ENCODE measurements at places on chromosomes 1 and 21. TPM values are rescaled to one million over a fixed set of nuclear protein-coding genes. Genes with fewer than 3 reads are reported as not detected.

- no peak overlapping the region for H3K4me3 ChIP-seq
- no peak overlapping the region for H3K27ac ChIP-seq
- H3K4me1 ChIP-seq = no peaks in the 10 kb centered on the region
- DNase-seq = no peak
Measured at GRCh38 chr1:98969798-98970490, 34.7 kb downstream of the PLPPR5 start.

GRCh38 chr21:40846103-40846502, 855 bp downstream of the DSCAM start:
- DNase-seq = no peak
- no peaks in the 10 kb centered on the region for H3K36me3 ChIP-seq
- peaks cover 49% of the 10 kb centered on the region for H3K27me3 ChIP-seq
- H3K4me3 ChIP-seq = no peak overlapping the region
- H3K4me1 ChIP-seq = peaks cover 14% of the 10 kb centered on the region

GRCh38 chr1:44842862-44843655, at the start of gene PTCH2:
TSS of gene PTCH2 (minus strand) at chr1:44843253. CDS start at chr1:44842932, 321 bp downstream.
- no peak for DNase-seq
- H3K27me3 ChIP-seq = no peaks in the 10 kb centered on the region
- H3K36me3 ChIP-seq = no peaks in the 10 kb centered on the region
- peak within 1 kb of the TSS; percentile 71 for H3K4me3 ChIP-seq
- H3K4me1 ChIP-seq = peaks cover 7% of the 10 kb centered on the region

GRCh38 chr21:34807881-34808568, 139.2 kb downstream of the CLIC6 start:
- peaks cover 20% of the 10 kb centered on the region for H3K36me3 ChIP-seq
- peak overlapping the region; percentile 41 for H3K4me3 ChIP-seq
- DNase-seq = no peak
- H3K27ac ChIP-seq = peak overlapping the region; percentile 99

GRCh38 chr1:226033582-226033981, 28.9 kb upstream of the H3-3A start:
- H3K27ac ChIP-seq = no peak overlapping the region
- no peak for DNase-seq

- H3K27me3 ChIP-seq = peaks cover 9% of the 10 kb centered on the region
- H3K27ac ChIP-seq = no peak overlapping the region
Measured at GRCh38 chr1:91440847-91441246, 36.2 kb upstream of the HFM1 start.

Gene THEMIS2
- 3.9 TPM for total RNA-seq

- no peak overlapping the region for H3K27ac ChIP-seq
- H3K27me3 ChIP-seq = no peaks in the 10 kb centered on the region
- no peaks in the 10 kb centered on the region for H3K36me3 ChIP-seq
- H3K4me1 ChIP-seq = peaks cover 55% of the 10 kb centered on the region
Measured at GRCh38 chr1:53653631-53654030, 85.3 kb downstream of the GLIS1 start.

Gene RGS8
- 0.17 TPM for total RNA-seq

DNA sequence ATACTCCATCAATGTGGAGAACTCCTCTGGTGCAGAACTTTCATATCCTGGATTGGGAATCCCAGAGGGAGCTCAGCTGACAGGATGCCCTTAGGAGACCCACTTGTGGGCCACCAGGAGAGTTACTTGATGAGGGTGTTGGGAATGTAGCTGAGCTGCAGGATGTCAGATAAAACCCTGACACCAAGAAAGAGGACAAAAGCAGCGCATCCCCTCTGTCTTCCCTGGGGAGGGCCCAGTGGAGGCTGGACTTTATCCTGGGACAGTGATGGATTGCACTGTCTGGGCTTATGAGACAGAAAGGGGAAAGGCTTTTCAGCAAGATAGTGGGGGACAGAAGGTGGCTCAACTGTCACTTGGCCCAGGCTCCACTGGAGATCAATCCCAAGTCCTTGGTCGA, 88.1 kb upstream of the BCAR3 start:
- peaks cover 25% of the 10 kb centered on the region for H3K4me1 ChIP-seq
- DNase-seq = no peak
- no peaks in the 10 kb centered on the region for H3K27me3 ChIP-seq
- H3K27ac ChIP-seq = no peak overlapping the region

DNA sequence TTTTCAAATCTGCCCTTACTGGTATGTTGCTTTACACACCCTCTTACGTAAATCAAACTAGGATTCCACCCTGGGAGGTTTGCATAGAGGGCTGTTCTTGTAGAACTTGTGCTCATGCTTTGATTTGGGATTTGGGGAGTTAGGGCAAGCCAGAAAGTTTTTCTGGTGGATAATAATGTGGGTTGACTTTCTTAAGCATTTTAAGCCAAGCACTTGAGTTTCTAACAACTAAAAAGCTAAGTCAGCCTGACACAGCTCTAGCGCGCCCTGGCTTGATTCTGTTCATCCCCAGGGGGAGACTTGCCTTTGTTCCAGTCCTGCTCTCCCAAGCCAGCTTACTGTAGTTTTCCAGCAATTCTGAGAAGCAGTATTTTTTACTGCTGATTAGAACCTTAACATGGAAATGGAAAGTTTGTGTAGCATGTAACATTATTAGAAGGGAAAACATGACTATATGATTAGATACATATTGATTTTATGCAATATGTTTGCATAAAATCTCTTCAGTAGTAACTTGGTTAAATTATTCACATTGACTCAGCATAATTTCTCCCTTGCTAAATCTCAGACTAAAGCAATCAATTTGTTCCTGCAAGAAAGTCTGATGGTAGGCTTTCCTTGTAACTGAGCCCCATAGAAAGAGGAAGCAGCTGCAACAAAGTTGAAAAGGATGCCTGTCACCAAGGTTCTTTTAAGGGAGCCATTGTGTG, 11.0 kb upstream of the PGD start:
- H3K4me3 ChIP-seq = peak overlapping the region; percentile 28
- H3K4me1 ChIP-seq = peaks cover 13% of the 10 kb centered on the region
- DNase-seq = no peak
- no peaks in the 10 kb centered on the region for H3K27me3 ChIP-seq
- peak overlapping the region; percentile 88 for H3K27ac ChIP-seq
- H3K36me3 ChIP-seq = peaks cover 6% of the 10 kb centered on the region

Gene ZNF593OS
- not detected for total RNA-seq

- H3K36me3 ChIP-seq = no peaks in the 10 kb centered on the region
- H3K27me3 ChIP-seq = peaks cover 19% of the 10 kb centered on the region
- no peak overlapping the region for H3K4me3 ChIP-seq
- DNase-seq = peak; percentile 54
Measured at GRCh38 chr1:205013683-205014367, 29.2 kb upstream of the CNTN2 start.

Gene TGFB2
- total RNA-seq = 237 TPM

DNA sequence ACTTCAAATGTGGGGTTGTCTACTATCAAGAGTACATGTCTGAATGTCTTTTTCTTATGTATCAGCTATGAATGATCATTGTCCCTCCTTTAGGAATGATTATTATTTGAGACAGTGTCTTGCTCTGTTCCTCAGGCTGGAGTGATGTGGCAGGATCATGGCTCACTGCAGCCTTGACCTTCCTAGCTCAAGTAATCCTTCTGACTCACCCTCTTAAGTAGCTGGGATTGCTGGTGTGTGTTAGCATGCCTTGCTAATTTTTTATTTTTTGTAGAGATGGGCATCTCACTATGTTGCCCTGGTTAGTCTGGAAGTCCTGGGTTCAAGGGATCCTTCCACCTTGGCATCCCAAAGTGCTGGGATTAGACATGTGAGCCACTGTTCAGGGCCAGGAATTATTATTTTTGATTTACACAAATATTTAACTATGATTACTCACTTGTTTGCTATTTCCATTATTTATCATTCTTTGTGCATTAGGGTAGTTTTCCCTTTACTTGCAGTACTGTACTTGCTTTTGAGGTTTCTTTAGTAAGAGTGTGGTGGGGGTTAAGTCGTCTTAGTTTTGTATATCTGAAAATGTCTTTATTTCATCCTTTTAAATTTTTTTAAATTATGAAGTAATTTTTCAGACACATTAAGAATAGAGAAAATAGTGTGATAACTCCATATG, 12.8 kb downstream of the S100A7 start:
- peaks cover 15% of the 10 kb centered on the region for H3K27me3 ChIP-seq
- no peaks in the 10 kb centered on the region for H3K4me1 ChIP-seq
- no peak overlapping the region for H3K4me3 ChIP-seq
- H3K36me3 ChIP-seq = no peaks in the 10 kb centered on the region
- no peak overlapping the region for H3K27ac ChIP-seq
- DNase-seq = no peak

- no peak overlapping the region for H3K4me3 ChIP-seq
- DNase-seq = no peak
- H3K36me3 ChIP-seq = no peaks in the 10 kb centered on the region
- H3K27ac ChIP-seq = no peak overlapping the region
- peaks cover 7% of the 10 kb centered on the region for H3K27me3 ChIP-seq
- H3K4me1 ChIP-seq = no peaks in the 10 kb centered on the region
Measured at GRCh38 chr1:232725305-232726047, 79.7 kb upstream of the MAP10 start.

GRCh38 chr1:244049162-244050013, 1.7 kb upstream of the ZBTB18 start:
- peaks cover 3% of the 10 kb centered on the region for H3K36me3 ChIP-seq
- no peak overlapping the region for H3K27ac ChIP-seq
- peaks cover 18% of the 10 kb centered on the region for H3K4me1 ChIP-seq
- no peaks in the 10 kb centered on the region for H3K27me3 ChIP-seq
- H3K4me3 ChIP-seq = no peak overlapping the region

Gene NGF
- total RNA-seq = 41.4 TPM

Gene TPTE
- not detected for total RNA-seq

- H3K4me1 ChIP-seq = peaks cover 6% of the 10 kb centered on the region
- no peak overlapping the region for H3K27ac ChIP-seq
- H3K4me3 ChIP-seq = no peak overlapping the region
- peaks cover 2% of the 10 kb centered on the region for H3K36me3 ChIP-seq
- DNase-seq = no peak
Measured at GRCh38 chr1:56265216-56265615, 314.1 kb downstream of the PLPP3 start.

DNA sequence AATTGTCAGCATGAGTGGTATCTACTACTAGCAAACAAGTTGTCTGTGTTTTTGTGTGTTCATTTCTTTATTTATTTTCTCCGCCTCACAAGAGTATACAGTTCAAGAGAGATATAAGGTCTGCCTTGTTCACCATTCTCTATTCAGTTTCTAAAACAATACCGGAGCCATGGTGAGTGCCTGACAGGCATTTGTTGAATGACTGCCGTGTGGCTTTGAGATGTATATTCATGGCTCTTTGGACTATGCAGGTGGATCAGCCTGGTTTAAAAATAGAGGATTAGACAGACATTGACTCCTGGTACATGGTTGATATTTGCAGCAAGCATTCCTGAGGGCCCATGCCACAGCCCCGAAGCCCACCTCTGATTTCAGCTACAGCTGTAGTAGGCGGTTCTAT, 89.7 kb downstream of the PGM1 start:
- H3K27ac ChIP-seq = no peak overlapping the region
- H3K4me3 ChIP-seq = no peak overlapping the region
- H3K4me1 ChIP-seq = peaks cover 8% of the 10 kb centered on the region
- no peaks in the 10 kb centered on the region for H3K27me3 ChIP-seq

GRCh38 chr1:236565530-236565929, 38.8 kb downstream of the HEATR1 start:
- no peak overlapping the region for H3K27ac ChIP-seq
- H3K36me3 ChIP-seq = peaks cover 34% of the 10 kb centered on the region
- no peaks in the 10 kb centered on the region for H3K27me3 ChIP-seq
- peaks cover 4% of the 10 kb centered on the region for H3K4me1 ChIP-seq
- H3K4me3 ChIP-seq = no peak overlapping the region
- DNase-seq = no peak

Gene AK5
- total RNA-seq = 6.9 TPM

DNA sequence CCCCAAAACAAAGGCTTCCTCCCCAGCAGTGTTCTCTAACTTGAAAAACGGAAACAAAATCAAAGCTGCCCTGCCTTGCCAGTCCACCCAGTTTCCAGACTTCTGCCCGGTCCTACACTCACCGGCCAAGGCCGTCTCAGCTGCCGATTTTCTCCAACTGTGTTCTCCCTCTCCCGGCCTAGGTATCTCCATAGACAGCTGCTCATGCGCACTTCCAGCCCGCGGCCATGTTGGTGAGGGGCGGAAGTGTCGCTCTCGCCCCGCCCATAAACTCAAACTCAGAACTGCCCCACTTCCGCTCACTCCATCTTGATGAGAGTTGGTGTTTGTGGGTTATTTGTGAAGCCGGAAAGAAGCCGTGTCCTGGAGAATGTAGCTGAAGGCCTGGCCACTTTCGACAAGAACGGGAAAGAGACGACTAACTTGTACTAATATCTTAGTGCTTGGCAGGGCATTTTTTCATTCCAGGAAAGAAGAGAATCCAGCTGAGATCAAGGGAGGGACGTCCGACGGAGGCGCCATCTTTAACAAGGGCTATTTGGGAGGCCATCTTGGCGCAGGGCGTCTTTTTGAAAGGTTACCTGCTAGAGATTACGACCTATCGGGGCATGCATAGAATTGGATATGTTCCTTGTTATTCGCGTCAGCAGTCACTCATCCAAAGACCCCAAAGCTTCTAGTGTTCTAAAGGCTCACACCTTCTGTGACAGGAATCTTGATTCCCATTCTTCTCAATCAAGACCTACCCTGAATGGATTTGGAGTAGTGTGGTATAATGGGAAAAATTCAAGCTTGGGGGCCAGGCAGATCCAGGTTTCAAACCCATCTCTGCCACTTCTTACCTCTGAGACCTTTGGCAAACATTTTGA, at the start of gene USF1:
Gene USF1 (minus strand): TSS at position 242 of the 869 bp plus-strand sequence. CDS start 2,702 bp downstream, outside the sequence.
- H3K4me3 ChIP-seq = peak within 1 kb of the TSS; percentile 93
- peak; percentile 96 for DNase-seq
- peaks cover 25% of the 10 kb centered on the region for H3K36me3 ChIP-seq
- H3K27me3 ChIP-seq = no peaks in the 10 kb centered on the region
- peaks cover 22% of the 10 kb centered on the region for H3K4me1 ChIP-seq
- peak within 1 kb of the TSS; percentile 100 for H3K27ac ChIP-seq

- H3K27ac ChIP-seq = no peak overlapping the region
- peaks cover 46% of the 10 kb centered on the region for H3K4me1 ChIP-seq
- H3K36me3 ChIP-seq = no peaks in the 10 kb centered on the region
Measured at GRCh38 chr21:15274701-15275485, 210.1 kb upstream of the NRIP1 start.

- H3K27ac ChIP-seq = peak overlapping the region; percentile 69
- DNase-seq = no peak
- peaks cover 18% of the 10 kb centered on the region for H3K4me1 ChIP-seq
- no peak overlapping the region for H3K4me3 ChIP-seq
- peaks cover 1% of the 10 kb centered on the region for H3K36me3 ChIP-seq
- peaks cover 20% of the 10 kb centered on the region for H3K27me3 ChIP-seq
Measured at GRCh38 chr1:47478090-47478489, 40.2 kb downstream of the FOXD2 start.

DNA sequence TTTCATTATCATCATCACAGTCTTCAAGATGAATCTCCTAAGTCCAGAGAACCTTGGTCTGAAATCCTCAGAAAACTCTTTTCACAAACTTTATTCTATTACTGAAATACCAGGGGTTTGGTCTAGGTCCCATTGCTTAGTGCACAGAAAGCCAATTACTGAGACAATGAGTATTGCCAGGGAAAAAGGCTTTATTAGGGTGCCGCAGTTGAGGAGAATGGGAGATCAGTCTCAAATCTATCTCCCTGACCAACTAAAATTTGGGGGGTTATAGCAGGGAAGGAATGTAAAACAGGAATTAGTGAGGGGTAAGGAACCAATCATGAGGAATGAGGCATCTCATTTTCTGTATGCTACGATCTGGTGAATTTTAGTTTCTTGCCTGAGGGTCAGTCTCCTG, 70.5 kb upstream of the PPIH start:
- DNase-seq = no peak
- no peak overlapping the region for H3K27ac ChIP-seq
- H3K4me1 ChIP-seq = no peaks in the 10 kb centered on the region
- peaks cover 11% of the 10 kb centered on the region for H3K36me3 ChIP-seq
- no peaks in the 10 kb centered on the region for H3K27me3 ChIP-seq
- H3K4me3 ChIP-seq = no peak overlapping the region

Gene LAMC1
- total RNA-seq = 453 TPM

Gene SNAP47
- 22.5 TPM for total RNA-seq

Measured in chondrocyte (in vitro differentiated cells).